ENCODE measurements at places on chromosomes 2 and 18.

DNA sequence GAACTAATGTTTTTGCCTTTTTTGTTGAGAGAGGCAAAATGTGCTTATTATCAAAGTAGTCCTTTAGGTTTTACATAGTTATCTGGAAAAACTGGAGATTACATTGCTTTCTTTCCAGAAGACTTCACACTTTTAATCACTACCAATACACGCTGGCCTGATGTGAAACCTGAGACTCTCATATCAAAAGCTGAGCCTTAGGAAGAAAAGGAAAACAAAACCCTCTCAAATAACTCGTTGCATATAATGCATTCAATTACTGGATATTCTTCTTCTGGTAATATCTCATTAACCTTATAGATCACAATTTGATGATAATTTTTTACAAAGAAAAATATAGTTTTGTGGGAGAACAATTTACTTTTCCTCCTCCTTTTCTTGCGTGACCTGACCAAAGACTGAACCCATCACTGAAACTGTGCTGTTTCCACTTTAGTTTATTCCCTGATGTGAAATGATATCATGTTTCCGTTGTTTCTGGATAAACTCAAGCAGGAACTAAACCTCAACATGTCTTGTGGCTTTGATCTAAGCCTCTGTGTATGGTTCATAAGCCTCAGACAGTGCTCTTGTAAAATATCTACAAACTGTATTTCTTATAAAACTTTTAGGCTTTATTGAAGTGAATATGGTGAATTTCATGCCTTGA lies 332.4 kb downstream of the GULP1 start:
- DNase-seq = no peak

GRCh38 chr2:64105670-64106461 lies 38.4 kb downstream of the PELI1 start:
- DNase-seq = peak; percentile 47

DNA sequence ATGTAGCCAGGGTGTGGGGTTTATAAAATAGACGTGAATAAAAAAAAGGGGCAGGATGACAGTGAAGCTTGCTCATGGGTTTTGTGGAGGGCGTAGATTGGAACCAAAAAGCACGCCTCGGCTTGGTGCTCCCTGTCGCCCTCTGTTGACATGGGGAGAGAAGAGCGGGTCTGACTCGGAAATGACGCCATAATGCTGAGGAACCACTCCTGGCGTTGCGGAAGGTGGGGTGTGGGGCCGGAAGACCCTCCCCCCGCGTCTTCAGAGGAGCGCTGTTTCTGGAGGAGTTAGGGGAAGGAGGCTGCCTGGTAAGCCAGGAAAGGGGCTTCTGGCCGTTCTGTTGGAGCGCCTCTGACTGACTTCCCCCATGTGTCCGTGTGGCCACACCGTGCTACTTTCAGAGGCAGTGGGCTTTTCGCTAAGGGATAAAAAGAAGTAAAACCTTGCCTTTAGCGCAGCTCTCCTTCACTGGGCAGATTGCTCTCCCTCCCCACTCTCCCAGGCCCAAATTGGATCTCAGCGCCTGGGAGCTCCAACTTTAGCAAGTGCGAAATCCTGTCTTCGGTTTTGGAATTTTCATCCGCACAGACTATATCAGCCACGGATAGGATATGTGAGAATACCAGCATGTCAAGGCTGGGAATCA lies 42.8 kb downstream of the PLEKHA3 start:
- peak; percentile 91 for DNase-seq

DNA sequence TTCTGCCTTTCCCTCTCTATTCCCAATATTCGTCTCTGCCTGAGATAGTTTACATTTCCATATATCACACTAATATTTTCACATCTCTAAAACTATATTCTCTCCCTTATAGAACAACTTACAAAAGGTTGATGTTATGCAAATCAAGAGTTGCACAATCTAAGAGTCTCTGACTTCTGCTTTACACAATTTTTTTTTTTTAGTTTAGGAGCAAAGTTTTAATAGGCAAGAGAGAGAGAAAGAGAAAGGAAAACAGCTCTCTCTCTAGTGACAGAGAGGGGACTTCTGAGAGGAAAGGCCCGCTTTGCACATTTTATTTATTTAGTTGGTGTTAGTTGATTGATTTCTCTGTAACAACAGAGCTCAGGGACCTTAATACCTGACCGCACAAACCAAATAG lies 380.2 kb downstream of the TXNL1 start:
- peak; percentile 79 for DNase-seq

DNA sequence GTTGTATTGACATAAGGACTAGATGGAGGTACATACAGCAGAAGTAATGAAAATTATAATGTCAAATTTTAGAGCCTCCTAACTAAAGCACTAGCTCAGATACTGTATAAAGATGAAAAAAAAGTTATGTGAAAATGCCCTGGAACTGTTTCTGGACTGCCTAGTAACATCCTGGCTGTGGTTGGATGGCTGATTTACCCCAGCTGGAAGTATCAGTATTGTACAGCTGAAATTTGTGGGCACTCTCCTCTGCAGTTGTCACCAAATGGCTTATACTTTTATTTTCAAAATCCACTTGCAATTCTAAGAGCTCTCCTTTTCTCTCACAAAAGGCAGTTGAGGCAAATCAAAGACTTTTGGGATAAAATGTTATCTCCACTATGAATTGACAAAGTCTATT lies 239.2 kb downstream of the RPIA start:
- DNase-seq = no peak

GRCh38 chr18:24831871-24832665 lies 371.6 kb downstream of the HRH4 start:
- no peak for DNase-seq

- DNase-seq = peak; percentile 56
Measured at GRCh38 chr2:48218169-48218568, 311.8 kb upstream of the STON1 start.

DNA sequence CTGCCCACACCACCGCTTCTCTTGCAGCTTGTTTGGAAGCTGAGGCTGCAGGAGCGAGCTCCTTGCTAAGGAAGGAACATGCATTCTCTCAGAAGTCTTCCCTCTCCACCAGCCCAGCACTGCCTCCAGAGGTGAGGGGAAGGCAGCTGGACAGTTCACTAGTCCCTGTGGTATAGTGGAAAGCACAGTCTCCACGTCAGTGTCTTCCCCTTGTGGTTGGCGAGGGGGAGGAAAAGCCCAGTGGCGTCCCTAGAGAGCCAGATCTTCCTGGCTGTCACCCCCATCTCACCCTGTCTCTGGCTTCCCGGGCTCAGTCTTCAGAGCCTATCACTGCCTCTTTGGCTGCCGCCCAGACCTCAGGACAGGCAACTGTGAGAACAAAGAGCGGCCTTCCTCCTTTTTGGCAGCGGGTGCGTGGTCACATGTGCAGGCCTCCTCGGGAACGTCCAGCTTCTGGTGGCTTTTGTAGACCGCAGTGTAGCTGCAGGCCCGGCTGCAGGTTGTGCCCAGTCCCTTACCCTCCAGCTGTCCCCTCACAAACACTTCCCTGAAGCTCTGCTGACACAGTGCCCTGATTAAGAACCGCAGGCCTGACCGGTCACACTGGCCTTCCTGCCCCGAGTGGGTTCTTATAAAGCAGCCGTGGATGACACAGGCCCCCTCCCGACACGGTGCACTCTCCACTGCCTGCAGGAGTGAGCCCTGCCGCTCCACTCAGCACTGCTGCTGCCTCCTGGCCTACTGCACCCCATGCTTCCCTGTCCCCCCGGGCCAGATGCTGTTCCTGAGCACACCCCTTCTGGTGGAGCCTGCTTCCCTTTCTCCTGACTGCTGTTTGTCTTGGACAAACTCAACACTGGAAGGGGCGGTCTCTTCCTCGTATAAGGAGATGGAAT lies 90.9 kb downstream of the RNF144A start:
- DNase-seq = peak; percentile 98

DNA sequence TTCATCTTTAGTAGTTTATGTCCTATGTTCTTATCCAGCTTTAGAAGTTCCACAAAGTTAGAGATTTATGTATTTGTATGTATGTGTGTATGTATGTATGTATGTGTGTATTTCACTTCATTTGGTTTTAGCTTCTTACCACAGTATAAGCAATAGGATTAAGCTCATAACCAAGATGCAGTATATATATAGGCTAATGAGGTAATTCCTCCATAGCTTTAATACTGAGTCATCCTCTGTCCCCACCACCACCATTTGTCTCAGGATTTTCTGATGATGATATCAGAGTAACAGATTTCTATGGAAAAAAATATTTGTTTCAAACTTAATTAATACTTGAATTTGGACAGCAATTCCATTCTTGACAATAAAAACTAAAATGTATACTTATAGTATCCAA lies 159.2 kb downstream of the SOX11 start:
- DNase-seq = no peak

DNA sequence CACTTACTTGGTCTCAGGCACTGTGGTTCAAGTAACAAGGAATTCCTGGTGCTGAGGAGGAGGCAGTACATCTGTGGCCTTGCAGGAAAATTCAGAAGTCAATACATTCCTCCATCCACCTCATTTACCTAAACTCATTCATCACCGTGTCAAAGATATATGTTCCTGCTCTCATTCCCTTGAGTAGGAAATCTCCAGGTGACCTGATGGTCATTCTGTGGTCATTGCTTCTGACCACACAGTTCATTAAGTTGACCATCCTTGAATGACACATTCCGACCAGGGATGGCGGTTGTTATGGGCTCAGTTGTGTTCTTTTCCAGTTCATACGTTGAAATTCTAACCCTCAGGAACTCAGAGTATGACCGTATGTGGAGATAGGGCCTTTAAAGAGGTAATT lies 2.1 kb upstream of the STK17B start:
- DNase-seq = no peak

DNA sequence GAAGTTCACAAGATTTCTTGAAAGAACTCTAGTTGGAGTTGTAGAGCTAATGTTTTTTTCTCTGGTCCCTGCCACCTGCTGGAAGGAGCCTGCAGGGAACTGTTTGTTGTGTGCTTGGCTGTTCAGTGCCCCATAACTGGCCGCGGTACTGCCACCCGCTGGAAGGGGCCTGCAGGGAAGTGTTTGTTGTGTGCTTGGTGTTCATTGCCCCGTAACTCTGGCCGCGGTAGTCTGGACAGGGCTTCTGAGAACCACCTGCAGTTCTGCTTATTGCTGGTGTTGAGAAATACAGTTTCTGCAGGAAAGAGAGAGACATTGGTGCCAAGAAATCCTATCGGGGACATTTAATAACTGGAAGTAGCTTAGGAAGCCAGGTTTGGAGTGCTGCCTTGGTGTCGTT lies 58.1 kb downstream of the AGAP1 start:
- DNase-seq = no peak

DNA sequence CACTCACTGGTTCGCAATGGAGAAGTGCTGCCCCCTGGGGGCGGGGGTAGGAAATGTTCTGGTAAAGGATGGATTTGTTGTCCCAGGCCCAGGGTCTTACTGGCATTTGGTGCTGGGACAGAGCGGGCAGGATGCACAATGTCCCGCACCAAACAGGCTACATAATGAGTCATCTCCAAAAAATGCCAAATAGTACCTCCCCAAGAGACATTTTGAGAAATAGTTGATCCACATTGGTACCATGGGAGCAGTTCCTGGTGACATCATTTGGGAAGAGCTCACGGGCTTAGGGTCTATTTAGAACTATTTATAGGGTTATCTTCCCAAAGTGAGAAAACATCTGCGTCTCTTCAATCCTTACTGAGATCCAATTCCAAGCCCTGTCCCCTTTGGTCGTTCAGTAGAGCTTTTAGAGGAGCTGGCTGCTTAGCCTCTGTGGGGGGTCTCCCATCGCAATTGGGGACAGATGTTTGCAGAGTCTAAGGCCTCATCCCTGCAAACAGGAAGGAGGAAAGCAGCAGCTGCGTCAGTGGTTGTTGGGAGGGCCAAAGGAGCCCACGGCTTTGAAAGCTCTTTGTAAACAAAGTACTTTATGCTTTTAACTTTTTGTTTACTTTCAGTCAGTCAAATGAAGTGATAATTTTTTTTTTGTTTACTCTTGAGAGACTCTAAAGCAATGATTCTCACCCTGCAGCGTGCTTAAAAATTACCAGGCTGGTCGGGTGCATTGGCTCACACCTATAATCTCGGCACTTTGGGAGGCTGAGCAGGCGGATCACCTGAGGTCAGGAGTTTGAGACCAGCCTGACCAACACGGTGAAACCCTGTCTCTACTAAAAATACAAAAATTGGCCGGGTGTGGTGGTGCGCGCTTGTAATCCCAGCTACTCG lies 49.3 kb downstream of the GREB1 start:
- peak; percentile 33 for DNase-seq

- no peak for DNase-seq
Measured at GRCh38 chr2:82675186-82675585, 1783.9 kb downstream of the SUCLG1 start.

DNA sequence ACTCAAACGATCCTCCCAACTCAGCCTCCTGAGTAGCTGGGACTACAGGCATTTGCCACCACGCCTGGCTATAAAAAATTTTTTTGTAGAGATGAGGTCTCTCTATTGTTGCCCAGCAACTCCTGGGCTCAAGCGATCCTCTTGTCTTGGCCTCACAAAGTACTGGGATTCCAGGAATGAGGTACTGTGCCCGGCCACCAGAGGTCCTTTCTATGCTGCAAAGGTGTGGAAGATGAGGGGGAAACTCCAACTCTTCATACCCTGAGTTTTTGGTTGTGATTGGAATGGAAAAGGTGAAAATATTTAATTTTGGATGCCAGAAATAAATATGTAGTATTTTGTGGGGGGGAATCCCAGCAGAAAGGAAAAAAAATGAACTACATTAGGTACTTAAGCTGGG lies 36.0 kb downstream of the MRPL33 start:
- DNase-seq = peak; percentile 24

DNA sequence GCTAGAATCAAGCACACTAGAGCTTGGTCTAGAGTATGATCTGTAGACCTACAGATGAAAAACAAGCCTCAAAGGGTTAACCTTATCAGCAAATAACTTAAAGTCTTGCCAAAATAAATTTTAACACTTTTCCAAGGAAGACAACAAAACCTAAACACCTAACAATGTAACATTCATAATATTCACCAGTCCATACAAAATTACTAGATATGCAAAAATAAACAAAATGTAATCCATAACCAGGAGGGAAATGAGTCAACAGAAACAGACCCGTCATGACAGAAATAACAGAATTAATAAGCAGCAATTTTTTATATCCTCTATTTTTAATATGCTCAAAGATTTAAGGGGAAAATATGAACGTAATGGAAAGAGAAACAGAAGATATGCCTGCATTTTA lies 36.1 kb downstream of the TRAK2 start:
- no peak for DNase-seq

DNA sequence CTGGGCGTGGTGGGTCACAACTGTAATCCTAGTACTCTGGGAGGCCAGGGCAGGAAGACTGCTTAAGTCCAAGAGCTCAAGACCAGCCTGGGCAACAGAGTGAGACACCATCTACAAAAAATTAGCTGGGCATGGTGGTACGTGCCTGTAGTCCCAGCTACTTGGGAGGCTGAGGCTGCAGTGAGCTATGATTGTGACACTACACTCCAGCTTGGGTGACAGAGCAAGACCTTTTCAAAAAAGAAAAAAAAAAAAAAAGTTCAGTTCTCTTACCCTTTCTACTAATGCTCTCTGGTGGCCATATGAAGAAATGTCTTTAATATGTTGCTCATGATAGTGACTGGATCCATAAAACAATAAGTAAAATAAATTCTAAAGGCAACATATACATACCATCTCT lies 14.9 kb downstream of the TYW5 start:
- peak; percentile 77 for DNase-seq

Data from MV-4-11 (cell line).